Stimulated activated CD8-positive, alpha-beta memory T cell treated with anti-CD3 and anti-CD28 coated beads, Interleukin-12 subunit alpha, Interleukin-12 subunit beta, amount 100 ng/mL, for 1 hour (primary cell): ENCODE measurements at places on chromosomes 7 and 10.

DNA sequence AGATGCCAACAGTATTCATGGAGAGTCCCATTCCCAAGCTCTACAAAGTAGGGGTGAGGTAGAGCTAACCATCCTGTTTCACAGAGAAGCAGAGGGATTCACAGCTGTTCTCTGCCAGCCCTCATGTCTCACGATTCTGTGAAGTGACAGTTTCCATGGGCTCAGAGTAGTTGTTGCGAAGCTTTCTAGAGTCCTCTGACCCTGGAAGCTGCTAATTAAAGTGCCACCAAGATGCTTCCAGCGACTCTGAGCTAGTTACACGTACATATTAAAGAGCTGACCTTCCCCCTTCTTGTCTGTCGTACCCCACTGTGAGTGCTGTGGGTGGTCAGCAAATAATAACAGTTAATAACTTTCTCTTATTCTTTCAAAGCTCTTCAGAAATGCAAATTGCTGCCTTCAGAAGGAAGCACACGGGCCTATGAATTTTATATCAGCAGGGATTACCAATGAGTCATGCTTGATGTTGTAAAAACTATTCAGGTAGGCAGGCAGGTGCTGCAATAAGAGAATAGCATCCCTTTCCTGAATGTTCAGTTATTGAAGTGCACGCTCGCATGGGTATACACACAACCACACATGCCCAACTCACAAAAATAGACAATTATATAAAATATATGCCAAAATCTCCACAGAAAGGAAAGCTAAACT is 34.1 kb downstream of the DNAJB9 start:
- no peak for DNase-seq

- DNase-seq = no peak
Measured at GRCh38 chr10:100825325-100825875, 80.0 kb downstream of the PAX2 start.

- DNase-seq = no peak
Measured at GRCh38 chr7:25496476-25497368, 268.4 kb upstream of the NPVF start.

DNA sequence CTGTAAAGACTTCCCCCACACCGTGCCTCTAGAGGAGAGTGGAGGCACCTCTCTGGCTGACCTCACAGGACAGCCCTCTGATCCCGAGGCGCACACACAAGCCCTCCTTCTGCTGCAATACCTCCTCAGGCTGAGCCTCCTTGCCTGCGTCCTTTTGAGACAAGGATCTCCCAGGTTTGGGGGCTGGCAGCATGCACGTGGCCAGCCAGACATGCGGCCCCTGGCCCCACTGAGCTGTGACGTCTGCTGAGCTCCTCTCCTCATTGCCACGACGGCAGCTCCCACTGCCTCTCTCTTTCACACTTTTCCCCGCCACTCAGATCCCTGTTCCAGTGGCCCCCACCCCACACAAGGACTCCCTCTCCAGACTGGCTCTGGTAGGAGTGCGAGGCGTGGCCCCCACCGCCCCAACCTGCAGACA is 12.2 kb upstream of the DNAAF5 start:
- no peak for DNase-seq
